ENCODE measurements at places on chromosomes 6 and 20.

DNA sequence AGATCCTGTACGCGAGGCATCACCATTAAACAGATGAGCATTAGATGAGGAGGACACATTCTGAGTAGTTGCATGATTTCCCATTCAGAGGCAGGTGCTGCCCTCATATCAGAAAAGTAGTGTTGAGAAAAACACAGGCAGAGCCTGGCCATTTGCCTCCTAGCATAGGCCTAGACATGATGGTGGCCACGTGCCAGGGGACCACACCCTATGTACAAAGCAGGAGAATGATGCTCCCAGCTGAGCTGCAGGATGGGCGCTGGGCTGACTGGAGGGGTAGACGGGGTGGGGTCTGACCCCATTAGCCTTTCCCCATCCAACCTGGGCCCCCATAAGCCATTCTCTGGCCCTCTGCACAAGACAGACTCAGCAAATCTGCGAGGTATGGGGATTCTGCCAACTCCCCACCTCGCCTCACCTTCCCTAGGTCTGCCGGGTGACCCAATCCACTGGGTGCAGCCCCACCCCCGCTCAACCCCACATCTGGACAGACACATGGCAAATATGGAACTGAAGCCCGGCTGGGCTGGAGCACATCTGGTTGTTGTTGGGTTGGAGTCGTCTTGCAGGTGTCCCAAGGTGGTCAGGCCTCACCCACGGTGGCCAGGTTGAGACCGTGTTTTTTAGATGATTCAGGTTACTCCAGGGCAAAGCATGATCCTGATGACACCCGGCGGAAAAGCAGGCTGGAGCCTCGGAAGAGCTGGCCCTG lies 13.9 kb downstream of the PI16 start:
- no peak for DNase-seq

DNA sequence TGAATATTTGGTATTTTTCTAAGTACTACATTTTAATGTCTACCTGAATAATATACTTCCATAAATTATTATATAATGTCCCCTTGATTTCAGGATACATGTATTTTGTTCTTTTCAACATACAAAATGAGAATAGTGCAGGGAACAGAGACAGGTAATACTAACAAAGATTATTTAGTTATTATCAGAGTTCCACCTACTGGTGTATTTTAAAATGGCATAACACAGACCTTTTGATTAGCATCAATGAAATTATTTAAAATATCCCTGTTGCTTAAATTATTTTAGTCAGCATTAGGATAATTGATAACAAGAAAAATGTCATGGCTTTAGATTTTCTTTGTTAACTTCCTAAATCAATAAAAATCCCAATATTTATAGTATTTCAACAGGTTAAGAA lies 184.0 kb downstream of the PRDM13 start:
- no peak for DNase-seq

- DNase-seq = no peak
Measured at GRCh38 chr6:115551527-115551926, 509.2 kb downstream of the FRK start.

DNA sequence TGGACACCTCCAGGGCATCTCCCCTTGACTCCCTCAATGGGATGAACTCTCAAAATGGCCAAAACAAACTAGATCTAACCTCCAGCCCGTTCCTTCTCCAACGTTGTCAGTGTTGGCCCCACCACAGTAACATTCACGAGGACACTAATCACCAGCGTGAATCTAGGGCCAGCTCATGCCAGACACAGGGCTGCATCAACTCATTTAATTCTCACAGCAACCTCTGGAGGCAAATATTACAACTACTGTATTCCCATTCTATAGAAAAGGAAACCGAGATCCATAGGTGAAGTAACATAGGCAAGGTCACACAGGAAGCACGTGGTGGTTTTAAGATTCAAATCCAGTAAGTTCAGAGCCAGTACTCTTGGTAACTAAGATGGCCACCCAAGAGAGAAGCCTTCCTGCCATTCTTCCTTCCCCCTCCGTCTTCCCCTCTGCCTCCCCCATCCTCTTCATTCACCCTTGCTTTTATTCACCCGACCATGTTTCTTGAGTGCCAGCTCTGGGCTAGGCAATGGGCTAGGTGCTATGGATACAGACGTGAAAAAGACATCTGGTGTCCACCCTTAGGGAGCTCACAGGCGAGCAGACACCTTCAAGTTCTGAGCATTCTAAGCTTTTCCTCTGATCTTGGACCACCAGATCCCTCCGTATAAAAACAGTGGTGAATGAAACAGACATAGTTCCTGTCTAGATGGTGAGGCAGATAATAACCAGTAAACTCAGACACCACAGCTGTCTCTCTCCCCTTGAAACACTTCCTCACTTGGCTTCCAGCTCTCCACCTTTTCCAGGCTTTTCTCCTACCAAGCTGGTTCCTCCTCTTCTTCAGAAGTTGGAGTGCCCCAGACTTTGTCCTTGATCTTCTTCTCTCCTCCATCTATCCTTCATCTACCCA lies 9.6 kb downstream of the CCM2L start:
- DNase-seq = no peak

- no peak for DNase-seq
Measured at GRCh38 chr6:149075616-149076354, 241.7 kb upstream of the TAB2 start.

- no peak for DNase-seq
Measured at GRCh38 chr6:24397631-24398030, 5.1 kb upstream of the MRS2 start.

DNA sequence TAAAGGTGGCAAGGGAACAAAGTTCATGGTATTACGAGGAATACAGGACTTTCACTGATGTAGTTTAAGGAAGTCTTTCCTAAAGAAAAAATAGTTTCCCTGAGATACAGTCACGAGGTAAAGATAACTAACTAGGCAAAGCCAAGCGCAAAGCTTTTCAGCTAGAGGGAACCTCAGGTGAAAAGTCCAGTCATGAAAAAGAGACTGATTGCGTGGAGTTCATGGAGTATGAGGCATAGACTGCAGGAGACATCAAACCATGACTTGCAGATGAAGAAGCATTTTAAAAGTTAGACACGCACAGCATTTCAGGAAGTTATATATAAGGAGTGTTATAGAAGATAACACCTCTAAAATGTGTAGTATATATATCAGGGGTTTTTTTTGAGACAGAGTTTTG lies 205.6 kb upstream of the ZNF184 start:
- DNase-seq = no peak

DNA sequence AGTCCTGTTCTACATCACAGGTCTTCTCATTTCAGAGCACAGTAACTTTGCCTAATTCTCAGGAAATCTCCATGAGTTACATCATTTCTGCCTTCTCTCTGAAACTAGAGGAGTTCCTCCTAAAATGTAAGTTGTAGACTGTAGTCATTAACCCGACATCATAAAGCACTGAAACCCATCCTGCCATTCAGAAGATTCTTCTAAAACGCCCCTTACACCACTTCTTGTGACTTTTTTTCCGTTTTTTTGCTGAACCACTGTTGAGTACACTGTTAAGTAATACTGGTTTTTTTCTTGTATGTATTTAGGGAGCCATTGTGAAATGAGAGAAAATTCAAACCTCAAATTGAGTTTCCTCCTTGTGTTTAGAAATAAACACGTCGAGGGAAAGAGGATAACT lies 117.3 kb downstream of the MAP3K4 start:
- DNase-seq = no peak

Data from activated CD8-positive, alpha-beta memory T cell treated with anti-CD3 and anti-CD28 coated beads for 4 hours (primary cell).